ENCODE measurements at places on chromosomes 5 and 9.

DNA sequence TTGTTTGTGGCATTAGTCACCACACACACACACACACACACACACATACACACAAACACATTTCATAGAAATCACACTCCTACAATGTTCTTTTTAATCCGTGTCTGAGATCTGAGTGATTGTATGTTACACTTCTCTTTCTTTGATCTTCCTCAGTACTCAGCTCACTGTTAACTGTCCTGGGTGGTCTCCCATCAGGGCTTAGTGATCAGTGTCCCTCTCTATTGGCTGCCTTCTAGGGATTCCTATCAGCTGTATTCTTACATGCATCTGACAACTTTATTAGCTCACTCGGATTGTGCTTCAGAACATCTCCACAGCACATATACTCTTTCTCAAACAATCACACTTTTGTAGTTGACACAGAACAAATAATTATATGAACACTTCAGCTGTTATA is 170.2 kb upstream of the POU5F2 start:
- DNase-seq = no peak

DNA sequence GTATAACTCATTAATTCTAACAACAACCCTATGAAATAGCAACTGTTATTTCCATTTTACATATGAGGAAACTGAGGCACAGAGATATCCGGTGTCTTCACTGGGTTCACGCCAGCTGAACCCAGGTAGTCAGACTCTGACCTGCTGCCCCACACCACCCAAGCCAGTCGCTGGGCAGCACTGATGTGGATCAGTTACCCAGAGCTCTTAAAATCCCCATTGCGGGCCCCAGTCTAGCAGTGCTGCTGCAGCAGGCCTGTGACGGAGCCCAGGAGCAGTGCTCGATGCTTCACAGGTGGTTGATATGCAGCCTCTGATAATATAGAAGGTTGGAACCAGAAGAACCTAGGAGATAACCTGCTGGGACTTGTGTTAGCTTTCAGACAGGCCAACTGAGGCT is 24.3 kb downstream of the PTPA start:
- DNase-seq = no peak

DNA sequence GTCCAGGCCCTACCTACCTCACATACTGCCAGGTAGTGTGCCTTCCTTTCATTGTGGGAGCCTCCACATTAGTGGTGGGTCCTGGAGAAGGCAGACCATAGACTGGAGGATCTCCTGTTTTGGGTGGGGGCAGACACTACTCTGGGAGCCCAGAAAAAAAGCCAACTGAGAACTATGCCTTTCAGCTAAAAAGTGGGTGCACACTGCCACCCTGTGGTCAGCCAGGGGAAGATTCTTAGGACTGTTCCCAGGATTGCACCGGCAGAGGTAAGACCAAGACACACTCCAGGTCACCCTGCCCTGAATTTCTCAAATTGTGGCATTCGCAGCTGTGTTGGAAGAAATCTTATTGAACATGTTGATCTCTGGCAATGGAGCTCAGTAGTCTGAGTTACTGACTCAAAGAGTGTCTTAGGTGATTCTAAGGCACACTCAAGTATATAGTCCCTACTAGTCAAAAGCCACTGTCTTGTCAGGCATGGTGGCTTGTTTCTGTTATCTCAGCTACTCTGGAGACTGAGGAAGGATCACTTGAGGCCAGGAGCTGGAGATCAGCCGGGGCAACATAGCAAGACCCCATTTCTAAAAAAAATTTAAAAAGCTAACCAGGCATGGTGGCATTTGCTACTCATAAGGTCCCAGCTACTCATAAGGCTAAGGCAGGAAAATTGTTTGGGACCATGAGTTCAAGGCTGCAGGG is 3.6 kb downstream of the SIGMAR1 start:
- DNase-seq = no peak

DNA sequence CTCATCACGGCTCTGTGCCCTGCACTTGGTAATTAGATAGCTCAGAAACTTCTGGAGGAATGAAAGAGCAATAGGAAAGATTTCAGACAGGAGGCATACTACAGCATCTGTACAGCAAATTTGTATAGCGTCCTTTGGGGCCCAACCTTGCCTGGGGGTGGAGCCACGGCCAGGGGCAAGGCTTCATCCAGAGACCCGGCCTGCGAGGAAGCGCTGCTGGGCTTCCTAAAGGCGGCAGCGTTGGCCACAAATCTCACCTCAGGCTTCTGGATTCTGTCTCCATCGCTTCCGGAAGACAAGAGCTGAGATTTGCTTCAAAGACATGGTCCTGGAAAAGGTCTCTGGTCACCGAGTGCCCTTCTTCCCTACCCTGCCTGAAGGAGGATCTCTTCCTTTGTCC is 12.2 kb upstream of the SPATA31D1 start:
- no peak for DNase-seq

DNA sequence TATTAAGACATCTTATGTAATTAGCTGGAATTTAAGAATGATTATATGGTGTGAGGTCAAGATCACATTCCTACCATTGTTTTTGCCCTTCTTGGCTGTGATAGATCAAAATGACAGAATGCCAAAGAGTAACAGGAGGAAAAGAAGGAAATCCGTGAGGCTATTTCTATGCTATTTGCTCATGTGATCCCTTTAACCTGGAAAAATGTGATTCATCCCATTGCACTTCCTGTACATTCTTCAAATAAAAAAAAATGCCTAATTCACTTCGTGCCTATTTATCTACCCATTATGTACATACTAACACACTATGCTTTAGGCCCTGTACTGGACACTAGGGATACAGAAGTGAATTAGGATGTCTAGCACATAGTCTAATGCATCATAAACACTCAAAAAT is 154.1 kb upstream of the PAPPA start:
- DNase-seq = no peak

DNA sequence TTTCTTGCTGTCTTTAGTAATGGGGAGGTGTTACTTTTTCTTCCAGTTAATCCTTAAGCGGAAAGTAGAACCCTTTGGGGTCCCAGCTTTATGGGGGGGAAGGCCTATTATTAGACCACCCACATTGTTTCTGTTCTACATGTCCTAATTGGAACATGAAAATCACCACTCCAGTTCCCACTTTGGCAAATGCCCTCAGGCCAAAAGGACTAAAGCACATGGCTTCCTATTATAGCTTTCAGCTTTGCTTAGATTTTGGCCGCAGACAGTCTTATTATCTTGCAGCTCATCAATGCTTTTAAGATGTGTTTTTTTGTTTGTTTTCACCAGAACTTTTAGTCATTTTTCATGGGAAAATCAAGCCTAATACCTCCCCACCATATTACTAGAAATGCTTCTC is 296.8 kb upstream of the ANKH start:
- no peak for DNase-seq

- no peak for DNase-seq
Observed at GRCh38 chr9:133032171-133032570, 1.4 kb downstream of the GTF3C5 start.

- DNase-seq = peak; percentile 12
Observed at GRCh38 chr5:102991802-102992201, 128.1 kb downstream of the GIN1 start.

DNA sequence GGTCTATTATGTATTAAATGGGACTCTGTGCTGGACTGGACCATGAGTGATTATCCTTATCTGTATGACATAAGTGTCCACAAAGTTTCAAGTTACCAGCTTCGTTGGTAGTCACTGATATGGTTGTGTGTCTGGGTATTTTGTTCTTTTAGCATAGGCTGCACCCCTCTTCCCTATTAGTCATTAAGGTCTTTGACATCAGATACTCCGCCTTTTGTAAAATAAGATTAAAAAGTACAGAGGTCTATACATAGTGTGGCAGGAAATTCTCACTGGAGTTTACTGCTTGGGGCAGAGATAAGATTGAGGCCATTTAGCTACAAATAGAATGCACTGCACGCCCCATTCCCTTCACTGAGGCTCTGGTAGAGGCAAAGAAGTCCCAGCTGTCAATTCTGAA is 99.4 kb downstream of the TMEM215 start:
- DNase-seq = no peak

DNA sequence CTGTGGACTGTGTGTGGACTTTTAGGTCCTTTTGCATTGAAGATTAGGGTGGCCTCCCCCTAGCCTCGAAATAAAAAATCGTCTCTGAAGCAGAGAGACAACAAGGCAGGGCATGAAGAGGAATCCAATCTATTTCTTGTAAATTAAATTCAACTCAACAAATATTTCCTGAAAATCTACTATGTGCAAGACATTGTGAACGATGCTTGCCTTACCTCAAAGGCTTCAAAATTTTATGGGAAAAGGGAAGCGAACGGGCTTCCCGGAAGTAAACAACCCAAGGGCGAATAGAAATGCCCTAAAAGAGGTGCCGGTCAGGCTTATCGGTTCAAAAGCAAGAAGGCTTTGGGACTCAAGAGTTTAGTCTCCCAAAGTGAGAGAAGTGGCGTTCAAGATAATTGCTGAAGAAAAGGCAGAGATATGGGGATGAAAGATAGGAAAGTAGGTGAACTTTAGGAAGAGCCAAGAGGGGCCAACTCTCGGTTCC is 525 bp downstream of the KIF24 start:
- no peak for DNase-seq

DNA sequence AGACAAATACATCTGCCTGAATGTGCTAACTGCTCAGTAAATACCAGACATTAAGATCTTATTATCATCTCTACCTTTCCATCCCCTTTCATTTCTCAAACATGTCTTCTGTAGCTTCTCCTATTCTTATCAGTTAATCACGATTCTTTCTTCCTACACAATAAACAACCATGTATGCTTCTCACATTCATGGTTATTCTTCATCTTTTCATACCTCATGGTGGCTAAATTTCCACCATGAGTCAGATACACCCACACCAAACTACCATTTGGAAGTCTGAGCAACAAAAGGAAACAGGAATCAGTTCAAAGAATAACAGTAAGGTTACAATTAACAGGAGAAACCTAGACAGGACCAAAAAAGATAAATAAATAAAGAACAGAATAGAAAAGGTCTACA is 7.7 kb downstream of the ZNF622 start:
- DNase-seq = no peak

- DNase-seq = no peak
Observed at GRCh38 chr5:92378966-92379611, 996.0 kb upstream of the ARRDC3 start.

DNA sequence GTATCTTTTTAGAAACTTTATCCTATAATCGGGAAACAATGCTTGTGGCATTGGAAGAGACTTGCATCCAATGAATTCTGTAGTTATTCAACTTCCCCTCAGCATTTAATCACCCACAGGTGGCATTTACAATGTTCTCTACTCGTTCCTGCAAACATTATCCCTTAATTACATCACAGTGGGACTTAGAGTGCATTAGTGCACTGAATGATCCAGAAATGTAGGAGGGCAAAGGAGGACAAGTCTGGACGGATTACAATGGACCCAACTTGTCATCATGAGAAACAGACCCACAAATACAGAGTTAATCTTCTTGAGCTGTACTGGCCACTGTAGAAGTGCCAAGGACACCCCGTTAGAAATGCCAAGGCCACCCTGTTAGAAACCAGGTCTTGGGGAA is 129.1 kb downstream of the DOCK8 start:
- DNase-seq = no peak

- peak; percentile 30 for DNase-seq
Observed at GRCh38 chr5:127961006-127961762, 122.4 kb upstream of the SLC12A2 start.

- DNase-seq = peak; percentile 10
Observed at GRCh38 chr9:6106711-6107339, 91.4 kb upstream of the RANBP6 start.

DNA sequence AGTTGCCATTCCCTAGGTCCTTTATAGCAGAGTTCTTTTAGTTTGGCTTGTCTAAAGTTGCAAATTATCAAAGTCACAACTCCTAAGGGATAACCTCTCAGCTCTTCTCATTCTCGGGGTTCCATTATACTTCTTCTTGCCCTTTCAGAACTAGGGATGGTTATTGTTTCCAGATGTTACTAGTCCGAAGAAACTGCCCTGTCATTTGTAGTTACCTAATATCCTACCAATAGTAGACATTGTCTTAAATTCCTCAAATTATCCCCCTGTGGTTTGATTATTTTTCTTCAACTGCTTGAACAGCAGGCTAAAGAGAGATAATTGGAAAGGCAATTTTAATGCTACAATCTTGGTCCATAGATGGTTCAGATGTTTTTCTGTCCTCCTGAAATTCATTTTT is 709.8 kb downstream of the KCTD16 start:
- DNase-seq = no peak

GRCh38 chr5:163564321-163564938 is 59.0 kb downstream of the MAT2B start:
- peak; percentile 78 for DNase-seq

- no peak for DNase-seq
Observed at GRCh38 chr5:128424646-128425045, 113.4 kb downstream of the FBN2 start.

GRCh38 chr5:94818904-94819303 is 200.4 kb downstream of the SLF1 start:
- no peak for DNase-seq

DNA sequence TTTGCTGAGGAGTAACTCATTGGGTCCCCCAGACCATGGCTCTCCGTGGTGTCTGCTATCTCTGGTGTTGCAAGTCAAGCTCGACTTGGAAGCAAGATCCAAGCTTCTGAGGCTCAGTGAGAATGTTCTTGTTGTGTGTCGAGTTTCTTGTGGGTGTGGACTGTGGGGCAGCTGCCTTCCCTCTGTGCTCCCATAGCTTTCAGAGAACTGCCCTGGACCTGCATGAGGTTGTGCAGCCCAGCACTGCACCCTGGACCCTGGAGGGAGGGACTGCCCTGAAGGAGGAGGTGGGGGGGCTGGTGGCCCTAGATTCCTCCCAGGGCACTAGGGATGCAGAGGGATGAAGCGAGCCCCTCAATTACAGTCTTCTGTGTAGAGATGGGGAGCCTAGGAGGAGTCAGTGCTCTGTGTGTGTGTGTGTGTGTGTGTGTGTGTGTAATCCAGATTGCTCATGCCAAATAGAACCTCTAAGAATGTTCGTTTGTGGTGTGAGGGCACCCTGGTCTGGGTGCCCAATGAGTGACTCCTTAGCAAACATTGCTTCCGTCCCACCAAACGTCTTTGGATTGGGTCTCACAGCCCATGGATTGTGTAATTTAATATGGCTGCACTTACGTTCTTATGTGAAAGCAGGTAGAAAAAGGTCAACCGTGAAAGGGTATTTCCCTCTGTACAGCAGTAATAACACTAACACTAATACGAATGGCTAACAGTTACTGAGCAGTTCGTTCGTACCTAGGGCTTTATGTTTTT is 143.3 kb upstream of the LMX1B start:
- no peak for DNase-seq

Data from muscle of back (tissue), 13 donors.